ENCODE measurements at places on chromosomes 1 and 21.

- no peak for DNase-seq
Observed at GRCh38 chr1:217369271-217369981, 261.5 kb downstream of the GPATCH2 start.

- no peak for DNase-seq
Observed at GRCh38 chr1:31549809-31550620, 26.3 kb upstream of the TINAGL1 start.

GRCh38 chr1:18132022-18132710 lies 24.6 kb downstream of the IGSF21 start:
- DNase-seq: no peak

GRCh38 chr1:12163210-12163609 lies 3.6 kb upstream of the TNFRSF1B start:
- no peak for DNase-seq

DNA sequence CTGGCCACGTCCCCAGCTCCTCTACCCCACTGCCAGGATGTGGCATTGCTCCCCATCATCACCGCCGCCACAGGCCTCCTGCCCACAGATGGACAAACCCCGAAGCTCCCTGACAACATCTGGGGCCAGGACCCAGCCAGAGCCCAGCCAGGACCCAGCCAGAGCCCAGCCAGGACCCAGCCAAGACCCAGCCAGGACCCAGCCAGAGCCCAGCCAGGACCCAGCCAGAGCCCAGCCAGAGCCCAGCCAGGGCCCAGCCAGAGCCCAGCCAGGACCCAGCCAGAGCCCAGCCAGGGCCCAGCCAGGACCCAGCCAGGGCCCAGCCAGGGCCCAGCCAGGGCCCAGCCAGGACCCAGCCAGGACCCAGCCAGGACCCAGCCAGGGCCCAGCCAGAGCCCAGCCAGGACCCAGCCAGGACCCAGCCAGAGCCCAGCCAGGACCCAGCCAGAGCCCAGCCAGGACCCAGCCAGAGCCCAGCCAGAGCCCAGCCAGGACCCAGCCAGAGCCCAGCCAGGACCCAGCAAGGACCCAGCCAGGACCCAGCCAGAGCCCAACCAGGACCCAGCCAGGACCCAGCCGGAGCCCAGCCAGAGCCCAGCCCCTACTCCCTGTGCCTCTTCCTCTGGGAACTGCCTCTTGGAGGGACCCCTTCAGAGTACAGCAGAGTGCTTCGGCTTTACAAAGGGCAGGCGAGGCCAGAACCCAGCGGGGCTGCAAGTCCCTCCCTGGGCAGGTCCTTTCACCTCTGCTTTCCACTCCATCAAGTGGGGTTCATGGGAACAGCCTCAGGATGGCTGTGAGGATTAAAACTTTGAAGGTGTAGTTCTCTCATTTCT lies 43.7 kb downstream of the DISP3 start:
- DNase-seq: no peak

DNA sequence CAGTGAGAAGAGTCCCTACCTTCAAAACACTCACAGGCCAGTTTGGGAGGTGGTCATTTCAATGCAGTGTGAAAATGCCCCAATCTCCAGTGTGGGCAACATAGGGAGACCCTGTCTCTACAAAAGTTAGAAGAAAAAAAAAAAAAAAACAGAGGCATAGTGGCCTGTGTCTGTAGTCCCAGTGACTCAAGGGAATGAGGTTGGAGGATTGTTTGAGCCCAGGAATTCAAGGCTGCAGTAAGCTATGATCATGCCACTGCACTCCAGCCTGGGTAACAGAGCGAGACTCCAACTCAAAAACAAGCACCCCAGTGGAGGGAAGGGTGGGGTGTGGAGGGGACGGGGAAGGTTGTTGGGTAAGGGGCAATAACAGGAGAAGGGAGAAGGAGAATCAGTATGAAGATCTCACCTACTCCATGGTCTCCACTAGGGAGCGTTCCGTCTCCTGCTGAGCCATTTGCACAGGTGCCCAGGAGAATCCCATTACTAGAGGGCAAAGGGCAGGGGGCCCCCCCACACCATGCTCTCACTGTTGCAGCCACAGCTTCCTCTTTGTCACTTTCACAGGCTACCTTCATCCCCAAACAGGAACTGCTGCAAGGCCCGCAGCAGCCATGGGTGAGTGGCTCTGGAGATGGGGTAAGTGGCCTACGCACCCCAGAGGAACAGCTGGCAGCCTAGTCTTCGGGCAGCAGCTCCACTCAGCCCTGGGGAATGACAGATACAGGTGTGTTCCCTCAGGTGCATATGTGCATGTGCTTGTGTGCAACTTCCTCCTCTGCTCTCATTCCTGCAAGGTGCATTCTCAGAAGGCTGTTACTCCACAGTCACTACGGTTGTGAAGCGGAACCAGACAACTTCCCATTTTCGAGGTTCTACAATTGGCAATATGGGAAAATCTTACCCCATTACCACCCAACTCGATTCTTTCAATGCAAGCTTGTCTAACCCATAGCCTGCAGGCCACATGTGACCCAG lies 87.9 kb upstream of the LYST start:
- DNase-seq: no peak

DNA sequence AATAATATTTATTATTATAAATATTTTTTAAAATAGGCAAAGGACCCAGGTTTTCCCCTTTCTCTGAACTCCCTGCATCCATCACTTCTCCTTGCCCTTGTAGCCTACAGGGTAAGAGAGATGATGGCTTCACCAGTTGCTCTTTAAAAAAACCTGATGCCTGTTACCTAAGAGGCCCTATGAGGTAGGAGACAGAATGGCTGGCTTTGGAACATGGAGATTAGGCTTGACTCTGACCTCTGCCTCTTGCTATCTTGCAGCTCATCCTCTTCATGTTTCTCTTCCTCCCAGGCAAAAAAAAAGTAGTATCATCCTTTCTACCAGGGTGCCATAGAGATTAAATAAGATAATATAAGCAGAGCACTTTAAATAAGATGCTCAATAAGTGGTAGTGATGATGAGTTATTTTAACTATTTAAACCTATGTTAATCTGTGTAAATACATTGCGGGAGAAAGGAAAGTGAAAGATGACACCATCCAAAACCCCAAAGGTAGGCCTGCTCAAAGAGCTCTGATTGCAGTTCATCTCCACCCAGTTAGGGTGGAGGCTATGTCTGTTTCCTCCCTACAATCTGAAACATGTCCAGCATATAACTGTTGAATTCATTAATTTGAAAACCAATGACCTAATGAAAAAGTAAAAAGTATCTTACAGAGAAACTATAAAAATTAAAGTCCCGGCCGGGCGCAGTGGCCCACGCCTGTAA lies 51.8 kb downstream of the RGS2 start:
- no peak for DNase-seq

DNA sequence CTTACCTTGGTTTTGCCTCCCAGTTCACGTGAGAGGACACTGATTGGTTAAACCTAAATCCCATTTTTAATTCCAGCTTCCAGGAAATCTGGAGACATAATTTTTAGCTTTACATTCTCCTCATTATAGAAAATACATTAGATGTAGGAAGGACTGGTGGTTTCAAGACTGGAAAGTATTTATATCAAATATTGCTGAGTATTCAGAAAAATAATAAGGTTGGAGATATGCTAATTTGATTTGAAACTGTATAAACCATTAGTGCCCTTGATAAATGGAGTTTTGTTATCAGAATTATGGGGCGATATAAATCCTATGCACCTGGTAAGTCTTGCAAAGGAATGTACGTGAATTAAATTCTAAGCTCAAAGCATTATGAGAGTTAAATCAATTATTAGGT lies 218.0 kb upstream of the ADGRL4 start:
- DNase-seq: no peak

DNA sequence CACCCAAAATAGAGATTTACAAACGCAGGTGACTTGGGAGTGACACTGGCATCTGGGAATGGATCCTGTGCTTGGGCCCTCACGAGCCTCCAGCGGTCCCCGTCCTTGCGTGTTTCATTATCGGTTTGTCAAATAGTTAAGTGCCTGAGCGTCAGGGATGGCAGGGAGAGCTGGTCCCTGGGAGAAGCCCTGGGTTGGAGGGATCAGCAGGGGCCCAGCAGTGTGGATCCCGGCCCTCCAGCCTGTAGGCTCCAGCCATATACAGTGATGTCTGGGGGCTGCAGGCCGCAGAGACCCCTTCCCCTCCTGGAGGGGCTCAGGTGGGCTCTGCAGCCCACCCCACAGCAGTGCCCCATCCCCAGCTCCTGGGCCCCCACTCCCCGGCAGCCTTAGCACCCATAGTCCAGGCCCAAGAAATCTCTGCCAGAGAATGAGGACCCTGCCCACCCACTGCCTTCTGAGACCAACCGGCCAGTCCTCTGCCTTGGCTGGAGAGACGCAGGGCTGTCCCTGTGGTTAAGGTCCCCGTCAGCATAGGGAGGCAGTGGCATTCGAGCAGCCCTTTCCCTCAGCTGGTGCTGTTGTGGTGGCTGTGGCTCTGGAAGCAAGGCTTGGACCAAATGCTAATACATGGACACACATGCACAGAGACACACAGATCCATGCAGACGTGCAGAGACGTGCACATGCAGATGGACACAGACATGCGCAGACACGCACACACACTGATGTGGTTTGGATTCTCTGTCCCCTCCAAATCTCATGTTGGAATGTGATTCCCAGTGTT lies 2.4 kb upstream of the SLC19A1 start:
- DNase-seq: no peak

DNA sequence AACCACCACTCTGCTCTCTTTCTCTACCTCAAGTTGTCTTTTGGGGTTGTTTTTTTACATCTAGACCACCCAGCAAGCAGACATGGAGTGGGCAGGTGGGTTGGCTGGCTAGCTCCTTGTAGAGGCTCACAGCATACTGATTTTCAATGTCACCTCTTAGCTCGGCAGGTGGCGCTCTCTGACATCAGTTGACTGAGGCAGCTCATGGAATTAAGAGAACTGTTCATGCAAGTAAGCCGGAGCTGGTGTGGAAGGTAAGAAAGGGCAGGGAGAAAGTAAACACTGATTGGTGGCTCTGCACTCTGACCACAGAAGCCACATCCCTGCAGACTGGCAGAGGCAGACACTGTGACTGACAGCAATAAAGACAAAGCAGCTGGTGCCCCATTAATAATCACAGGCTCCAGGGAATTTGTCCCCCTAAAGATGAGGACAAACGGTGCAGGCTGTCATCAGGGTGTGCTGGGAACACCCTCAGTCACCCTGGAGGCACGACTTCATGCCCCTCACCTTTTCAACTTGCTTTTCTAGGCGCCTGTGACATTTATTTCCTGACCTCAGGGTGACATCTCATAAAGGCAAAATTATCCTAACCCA lies 226.8 kb downstream of the LMX1A start:
- DNase-seq: no peak

GRCh38 chr1:208154679-208155642 lies 89.2 kb downstream of the PLXNA2 start:
- DNase-seq: no peak

GRCh38 chr1:154772606-154773506 lies 97.2 kb downstream of the KCNN3 start:
- no peak for DNase-seq

DNA sequence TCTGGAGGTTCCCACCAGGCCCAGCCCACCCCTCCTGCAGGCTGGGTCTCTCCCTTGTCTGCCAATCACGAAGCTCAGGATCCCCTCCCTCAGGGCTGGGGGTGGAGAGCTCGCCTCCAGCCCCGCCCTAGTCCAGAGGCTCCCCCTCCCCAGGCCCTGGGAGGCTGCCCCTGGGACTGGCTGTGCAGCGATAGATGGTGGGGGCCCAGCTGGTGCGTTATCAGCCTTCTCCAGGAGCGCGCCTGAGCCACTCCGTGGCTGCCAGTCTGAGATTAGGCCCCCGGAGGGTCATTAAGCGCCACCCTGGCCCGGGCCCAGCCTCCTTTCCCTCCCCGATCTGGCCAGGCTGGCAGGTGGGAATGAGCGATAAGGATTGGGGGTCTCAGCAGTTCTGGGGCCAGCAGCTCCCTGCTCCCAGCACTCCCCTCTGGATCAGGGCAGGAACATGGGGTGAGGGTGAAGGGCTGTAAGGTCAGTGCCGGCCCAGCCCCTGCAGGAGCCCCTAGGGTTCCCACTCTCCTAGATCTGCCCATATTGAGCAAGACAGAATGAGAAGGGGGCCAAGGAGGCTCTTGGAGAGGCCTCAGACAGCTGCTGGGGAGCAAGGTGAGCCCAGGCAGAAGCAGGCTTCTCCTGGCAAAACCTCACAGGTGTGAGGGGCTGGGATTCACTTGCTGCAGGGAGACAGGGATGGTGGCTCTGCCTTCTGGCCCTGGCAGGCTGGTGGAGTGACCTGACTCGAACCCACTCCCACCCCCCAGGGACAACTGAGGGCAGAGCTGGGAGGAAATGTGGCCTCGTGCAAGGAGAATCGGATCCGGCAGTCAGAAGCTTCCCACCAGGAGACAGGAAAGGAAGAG lies 8.5 kb downstream of the PDZK1IP1 start:
- DNase-seq: no peak

DNA sequence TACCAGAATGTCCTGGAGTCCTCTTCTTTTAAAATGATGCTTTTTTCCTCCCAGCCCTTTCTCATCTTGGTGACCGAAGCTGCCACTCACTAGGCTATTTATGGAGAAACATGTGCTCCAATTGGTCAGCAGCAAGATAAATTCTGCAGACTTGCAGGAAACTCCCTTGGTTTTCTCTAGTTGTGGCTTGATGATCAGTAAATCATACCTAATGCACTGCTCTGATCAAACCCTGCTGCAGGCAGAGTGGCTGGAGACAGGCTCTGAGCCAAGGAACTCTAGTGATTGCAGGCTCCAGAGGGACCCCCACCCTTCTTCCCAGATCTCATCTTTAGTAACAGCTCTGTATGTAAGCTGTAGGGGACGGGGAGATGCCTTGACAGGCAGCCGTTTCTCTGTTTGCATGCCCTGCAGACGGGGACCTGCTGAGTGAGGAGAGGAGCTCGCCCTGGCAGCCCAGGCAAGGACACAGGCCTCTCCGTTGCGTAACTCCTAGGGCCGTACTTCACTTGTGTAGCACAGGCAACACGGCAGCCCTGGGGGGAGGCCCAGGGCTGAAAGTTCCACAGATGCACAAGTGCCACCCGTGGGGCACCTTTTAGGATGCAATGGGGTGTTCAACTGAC lies 14.5 kb downstream of the SLC6A17 start:
- no peak for DNase-seq
